Stimulated activated CD8-positive, alpha-beta memory T cell treated with anti-CD3 and anti-CD28 coated beads, Interleukin-4, amount 100 ng/mL, for 4 hours (primary cell): ENCODE measurements at places on chromosomes 13 and 19.

- no peak for DNase-seq
These were observed 66.1 kb upstream of the DIAPH3 start for GRCh38 chr13:60229708-60230272.

GRCh38 chr13:50521831-50522149 lies 321.7 kb downstream of the DLEU7 start:
- DNase-seq = no peak

- no peak for DNase-seq
These were observed 17.8 kb downstream of the LMTK3 start for GRCh38 chr19:48493718-48494401.

- DNase-seq = no peak
These were observed 40.2 kb downstream of the UBL3 start for GRCh38 chr13:29810145-29810742.

- no peak for DNase-seq
These were observed 7.9 kb downstream of the SIPA1L3 start for GRCh38 chr19:37914908-37915307.

DNA sequence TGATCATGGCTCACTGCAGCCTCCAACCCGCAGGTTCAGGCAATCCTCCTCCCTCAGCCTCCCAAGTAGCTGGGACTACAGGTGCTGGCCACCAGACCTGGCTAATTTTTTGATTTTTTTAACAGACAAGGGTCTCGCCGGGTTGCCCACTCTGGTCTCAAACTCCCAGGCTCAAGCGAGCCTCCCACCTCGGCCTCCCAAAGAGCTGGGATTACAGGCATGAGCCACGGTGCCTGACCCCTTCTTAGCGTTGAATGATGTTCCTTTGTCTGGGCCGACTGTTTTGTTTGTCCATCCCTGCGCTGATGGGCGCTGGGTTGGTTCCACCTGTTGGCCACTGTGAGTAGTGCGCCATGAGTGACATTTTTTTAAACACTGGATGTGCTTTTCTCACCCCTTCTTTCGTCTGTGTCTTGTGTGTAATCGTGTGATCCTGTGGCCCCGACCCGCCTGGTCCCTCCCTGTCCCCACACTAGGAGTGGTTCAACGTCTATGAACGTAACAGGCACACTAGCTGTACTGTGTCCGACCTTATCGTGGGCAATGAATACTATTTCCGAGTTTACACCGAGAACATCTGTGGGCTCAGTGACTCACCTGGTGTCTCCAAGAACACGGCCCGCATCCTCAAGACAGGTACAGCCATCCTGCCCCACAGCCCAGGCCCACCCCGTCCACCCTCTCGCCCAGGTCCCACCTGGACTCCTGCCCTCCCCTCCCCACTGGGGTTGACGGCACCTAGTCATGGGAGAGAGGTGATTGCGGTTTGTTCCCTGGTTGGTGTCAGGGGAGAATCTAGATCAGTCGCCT lies 15.0 kb upstream of the EMC10 start:
- DNase-seq = peak; percentile 25

DNA sequence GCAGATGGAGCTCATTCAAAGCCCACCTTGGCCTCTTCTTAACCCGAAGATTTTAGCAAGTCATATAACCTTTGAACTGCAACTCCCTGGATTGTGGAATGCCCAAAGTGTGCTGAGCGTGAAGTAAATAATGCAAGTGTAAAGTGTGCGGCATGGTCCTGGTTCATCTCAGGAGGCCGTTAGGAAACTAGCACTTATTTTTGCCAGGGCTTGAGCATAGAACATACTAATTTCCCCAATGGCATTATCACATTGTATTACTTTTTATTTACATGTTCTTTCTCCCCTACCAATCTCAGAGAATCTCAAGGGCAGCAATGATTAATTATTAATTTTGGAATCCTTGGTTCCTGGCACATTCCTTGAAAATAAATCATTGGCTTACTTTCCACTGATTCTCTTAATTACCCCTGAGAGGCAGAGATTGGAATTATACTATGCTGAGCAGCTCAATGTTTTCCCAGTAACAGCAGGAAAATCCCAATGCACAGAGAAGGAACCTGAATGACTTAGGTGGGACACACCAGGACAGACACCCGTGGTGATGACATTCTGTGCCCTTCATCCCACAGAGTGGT lies 128.8 kb upstream of the GJB6 start:
- DNase-seq = no peak

DNA sequence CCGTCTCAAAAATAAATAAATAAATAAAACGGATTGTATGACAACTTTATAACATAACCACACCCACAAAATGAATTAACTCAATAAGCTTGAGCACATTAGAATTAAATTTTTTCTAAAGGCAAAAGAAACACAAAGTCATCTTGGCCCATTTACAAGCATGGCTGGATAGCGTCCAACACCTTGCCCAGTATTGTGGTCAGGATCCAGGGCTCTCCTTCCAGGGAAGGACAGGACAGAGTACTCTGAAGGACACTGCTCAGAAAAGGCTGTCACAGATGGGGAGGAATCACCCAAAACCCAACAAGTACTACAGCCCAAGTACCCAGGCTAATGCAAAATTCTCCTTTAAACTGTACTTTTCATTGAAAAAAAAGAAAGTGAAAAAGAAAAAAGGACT lies 27.1 kb downstream of the SUGP2 start:
- no peak for DNase-seq

- peak; percentile 11 for DNase-seq
These were observed 528 bp downstream of the ZNF8 start for GRCh38 chr19:58279042-58279924.

GRCh38 chr13:25709088-25709487 lies 337.3 kb downstream of the ATP8A2 start:
- no peak for DNase-seq

DNA sequence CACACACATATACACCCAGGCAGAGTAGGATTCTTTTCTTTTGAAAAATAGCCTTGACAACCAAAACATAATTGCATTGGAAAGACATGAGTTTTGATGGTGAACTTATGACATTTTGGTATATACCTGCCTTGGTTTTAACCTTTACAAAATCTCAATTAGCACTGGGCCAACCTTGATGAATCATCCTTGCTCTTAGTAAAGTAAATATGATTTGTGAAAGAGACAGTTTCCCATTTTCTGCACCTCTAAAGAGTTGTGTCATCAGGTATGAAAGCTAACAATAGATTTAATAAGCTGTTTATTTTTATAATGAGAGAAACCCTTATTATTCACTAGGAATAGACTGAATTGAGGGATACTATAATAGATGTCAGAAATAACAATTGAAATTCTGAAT lies 15.7 kb upstream of the ENOX1 start:
- no peak for DNase-seq

GRCh38 chr19:42401365-42402303 lies 11.5 kb upstream of the CNFN start:
- peak; percentile 67 for DNase-seq

DNA sequence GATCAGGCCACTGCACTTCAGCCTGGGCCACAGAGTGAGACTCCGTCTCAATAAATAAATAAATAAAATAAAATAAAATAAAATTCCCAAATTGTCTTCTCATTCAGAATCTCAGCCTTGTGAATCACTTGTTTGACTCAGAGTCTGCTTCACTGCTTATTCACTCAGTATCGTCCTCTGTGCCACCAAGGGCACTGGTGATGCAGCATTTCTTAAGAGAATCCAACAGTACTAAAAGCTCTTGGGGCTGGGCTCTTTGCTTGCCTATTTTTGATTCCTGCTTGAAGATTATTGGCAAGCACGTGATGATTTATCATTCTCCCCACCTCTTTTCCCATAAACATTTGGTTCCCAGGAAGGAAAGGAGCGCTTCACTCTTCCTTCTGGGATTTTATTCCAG lies 54.8 kb upstream of the HMGB1 start:
- no peak for DNase-seq

DNA sequence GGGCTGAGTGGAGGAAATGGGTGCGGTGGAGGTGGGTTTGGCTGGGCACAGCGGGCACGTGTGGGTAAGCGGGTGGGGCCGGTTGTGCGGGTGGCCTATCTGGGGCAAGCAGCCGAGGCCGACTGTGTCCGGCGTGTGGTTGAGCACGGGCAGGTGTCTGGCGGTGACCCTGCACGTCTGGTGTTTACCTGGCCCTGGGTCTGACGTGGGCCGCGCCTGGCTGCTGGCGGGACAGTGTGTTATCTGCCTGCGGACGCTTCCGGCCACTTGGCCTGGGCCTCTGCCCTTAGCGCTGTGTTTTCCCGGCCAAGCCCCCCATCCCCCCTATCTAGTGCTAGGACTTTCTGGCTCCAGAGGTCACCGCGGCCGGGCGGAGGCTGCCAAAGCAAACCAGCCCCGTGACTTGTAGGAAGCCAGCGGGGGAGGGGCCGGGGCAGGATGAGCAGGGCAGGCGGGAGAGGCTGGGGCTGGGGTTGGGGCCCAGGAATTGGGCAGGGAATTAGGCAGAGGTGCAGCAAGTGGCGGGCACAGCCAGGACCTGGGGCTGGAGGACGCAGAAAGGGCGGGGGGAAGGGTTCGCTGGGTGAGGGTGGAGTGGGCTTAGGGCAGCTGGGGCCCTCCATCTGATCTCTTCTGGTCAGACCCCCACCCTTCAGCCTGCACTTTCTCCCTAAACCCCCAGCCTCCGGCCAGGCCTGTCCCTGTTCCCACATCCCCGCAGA lies 534 bp upstream of the HPN start:
- DNase-seq = no peak

DNA sequence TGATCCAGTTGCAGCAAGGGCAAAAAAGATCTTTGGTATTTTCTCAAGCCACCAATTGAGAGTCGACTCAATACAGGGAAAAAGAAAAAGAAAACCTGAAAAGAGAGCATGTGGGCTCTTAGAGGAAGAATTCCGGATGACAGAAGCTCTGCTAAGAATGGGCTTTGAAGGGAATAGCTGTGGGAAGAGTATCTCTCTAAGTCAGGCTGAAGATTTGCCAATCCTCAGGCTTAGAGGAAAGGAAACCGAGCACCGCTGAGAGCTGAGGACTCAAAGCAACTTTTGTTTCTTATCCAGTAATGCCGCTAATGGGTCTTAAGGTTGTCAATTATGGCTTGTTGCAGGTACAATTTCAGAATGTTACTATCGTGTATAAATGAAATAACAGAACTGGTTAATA lies 166.4 kb downstream of the EFNB2 start:
- DNase-seq = no peak

DNA sequence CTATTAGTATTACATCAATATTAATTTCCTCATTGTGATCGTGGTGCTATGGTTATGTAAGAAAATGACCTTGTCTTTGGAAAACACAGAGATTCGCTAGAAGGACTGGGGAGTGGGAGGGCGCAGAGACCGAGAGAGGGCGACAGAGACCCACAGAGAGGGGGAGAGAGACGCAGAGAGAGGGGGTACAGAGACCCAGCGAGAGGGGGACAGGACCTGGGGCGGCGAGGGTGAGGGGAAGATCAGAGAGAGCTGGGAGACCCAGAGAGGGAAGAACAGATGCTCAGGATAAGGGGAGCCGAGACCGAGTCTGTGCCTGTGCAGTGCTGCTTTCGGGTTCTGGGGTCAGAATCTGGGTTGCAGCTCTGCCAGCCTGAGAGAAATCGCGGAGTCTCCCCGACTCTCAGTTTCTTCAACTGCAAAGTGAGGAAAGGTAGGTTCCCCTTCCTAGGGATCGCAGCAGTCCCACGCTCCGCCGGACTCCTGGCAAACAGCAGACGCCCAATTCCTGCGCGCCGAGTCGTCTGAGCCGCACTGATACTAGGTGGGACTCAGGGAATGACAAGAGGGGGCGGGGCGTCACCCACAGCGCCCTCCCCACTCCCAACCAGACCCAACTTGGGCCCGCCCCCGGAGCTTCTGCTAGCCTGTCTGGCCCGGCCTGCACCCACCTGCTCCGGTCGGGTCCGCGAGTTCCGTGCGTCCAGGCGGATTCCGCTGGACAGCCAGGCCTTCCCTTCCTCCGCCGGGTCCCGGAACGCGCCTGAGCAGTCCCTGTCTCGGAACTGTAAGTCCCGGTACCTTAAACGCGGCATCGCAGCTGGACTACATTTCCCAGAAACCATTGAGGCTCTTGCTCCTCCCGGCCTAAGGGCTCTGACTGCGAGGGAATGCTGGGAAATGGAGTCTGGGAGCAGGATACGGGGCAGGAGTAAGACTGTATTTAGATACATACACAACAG lies 15.3 kb downstream of the IZUMO2 start:
- peak; percentile 47 for DNase-seq

- DNase-seq = no peak
These were observed 10.2 kb upstream of the SLC7A9 start for GRCh38 chr19:32879741-32880140.

- DNase-seq = no peak
These were observed 7.8 kb downstream of the PROZ start for GRCh38 chr13:113166266-113166665.

DNA sequence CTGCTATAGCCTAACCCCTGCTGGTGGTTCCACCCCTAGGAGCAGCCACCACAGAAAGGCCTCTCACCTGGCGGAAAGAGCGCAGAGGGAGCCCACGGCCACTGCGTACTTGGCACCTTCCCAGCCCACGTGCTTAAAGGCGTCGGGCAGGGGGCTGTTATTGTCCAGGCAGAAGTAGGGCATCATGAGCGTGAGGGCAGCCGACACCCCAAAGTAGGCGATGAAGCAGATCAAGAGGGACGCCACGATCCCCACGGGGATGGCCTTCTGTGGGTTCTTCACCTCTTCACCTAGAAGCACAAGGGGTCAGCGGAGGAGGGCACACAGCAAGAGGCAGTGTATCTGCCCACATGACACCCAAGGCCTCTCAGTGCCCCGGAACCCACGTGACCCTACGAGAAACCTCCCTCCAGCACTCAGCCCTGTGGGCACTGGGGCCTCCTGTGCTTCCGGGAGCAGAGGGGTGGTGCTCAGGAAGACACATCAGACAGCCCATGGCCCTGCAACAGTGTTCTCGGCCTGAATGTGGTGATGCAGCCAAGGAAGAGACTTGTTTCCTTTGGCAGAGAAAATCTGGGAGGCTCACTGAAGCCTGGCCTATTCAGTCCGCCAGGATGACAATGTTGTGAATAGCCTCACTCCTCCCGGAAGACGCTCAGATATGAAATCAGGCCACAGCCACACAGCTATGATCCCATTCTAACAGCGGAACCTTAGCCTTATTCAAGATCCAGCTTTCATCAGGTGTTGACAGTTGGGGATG lies 72.1 kb downstream of the SLC7A1 start:
- no peak for DNase-seq
